ENCODE measurements at places on chromosomes 2 and 18.
A peak's percentile ranks its signal among the peaks of the same experiment; 100 is the strongest.

- no peak for DNase-seq
These were observed 74.1 kb downstream of the ATP8B1 start for GRCh38 chr18:57728941-57729511.

GRCh38 chr2:207165121-207166038 lies at the start of gene KLF7:
KLF7 (minus strand) TSS chr2:207165948; CDS start chr2:207165568, 380 bp downstream.
- peak; percentile 65 for DNase-seq

DNA sequence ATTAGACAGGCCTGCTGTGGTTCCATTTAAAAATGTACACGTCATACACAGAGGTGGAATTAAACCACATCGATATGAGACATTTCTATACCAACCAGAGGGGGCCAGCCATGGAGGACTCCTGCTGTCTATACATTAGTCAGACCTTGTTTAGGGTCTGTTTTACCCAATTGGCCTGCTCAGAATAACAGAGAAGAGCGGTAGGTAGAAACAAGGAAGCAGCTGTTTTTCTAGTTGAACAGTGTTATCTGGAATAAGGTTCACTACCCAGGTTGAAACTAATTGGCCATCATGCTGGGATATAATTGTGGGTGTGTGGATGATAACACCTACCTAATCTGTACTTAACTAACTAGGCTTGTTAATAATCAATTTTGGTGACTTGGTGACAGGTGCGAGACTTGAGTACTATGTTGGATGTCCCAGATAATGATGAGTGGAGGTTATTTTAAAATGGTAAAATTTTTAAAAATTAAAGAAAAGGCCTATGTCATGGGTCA lies 47.5 kb downstream of the RHBDD1 start:
- DNase-seq: no peak

DNA sequence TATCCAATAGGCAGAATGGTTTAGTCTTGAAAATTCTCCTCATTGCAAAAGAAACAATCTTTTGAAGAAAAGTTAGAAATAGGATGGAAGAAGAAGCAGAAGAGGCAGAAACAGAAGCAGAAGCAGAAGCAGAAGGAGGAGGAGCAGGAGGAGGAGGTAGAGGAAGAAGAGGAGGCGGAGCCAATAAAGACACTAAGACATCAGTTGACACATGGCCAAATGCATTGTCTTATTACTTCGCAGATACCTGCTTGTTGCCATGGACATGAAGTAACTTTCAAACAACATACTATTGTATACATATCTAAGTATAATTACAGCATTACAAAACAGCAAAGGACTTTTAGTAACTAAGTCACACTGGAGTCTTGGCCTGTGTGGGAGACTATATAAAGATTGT lies 606.3 kb downstream of the METTL4 start:
- no peak for DNase-seq

GRCh38 chr2:178074123-178075005 lies 1.8 kb upstream of the PDE11A start:
- no peak for DNase-seq

DNA sequence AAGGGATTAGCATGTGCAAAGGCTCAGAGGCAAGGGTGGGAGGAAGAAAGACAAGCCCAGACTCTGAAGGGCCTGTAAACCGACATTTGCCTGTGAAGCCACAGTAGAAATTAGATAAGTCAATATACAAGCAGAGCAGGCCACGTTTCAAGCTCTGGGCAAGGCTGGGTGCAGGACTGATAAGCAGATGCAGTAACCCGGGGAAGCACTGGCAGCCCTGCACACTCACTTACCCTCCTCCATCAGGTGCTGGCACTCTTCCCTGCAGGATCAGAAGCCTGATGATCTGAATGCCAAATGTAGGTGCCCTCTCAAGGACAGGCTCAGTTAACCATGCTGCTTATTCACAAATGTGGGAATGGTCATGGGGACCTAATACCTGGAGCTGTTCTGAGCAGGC lies 46.3 kb upstream of the RAB12 start:
- DNase-seq: no peak

GRCh38 chr18:63259567-63260379 lies 59.8 kb downstream of the BCL2 start:
- no peak for DNase-seq

GRCh38 chr2:134718817-134719814 lies at the start of gene TMEM163:
TMEM163 (minus strand) TSS chr2:134719000.
- DNase-seq: peak; percentile 69

- DNase-seq: peak; percentile 75
These were observed 742 bp downstream of the PXDN start for GRCh38 chr2:1743396-1744150.

- DNase-seq: no peak
These were observed 103.9 kb downstream of the VIT start for GRCh38 chr2:36800381-36800780.

GRCh38 chr2:166784296-166784946 lies 103.9 kb upstream of the XIRP2 start:
- no peak for DNase-seq

GRCh38 chr2:146451972-146452371 lies 1392.9 kb upstream of the ACVR2A start:
- DNase-seq: no peak

DNA sequence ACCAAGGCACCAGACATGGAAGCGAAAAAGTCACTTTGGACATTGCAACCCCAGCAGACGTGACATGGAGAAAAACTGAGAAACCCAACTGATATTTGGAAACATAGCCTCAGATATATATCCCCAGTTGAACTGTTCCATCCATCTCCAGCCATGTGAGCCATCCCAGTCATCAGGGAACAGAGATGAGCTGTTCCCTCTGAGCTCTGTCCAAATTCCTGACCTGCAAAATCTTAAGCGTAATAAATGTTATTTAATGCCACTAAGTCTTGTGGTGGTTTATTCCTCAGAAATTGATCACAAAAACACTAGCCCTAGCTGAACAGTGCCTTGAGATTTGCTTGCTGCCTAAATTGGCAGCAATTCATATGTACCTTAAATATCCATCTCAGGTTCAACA lies 182.8 kb downstream of the NRP2 start:
- no peak for DNase-seq

DNA sequence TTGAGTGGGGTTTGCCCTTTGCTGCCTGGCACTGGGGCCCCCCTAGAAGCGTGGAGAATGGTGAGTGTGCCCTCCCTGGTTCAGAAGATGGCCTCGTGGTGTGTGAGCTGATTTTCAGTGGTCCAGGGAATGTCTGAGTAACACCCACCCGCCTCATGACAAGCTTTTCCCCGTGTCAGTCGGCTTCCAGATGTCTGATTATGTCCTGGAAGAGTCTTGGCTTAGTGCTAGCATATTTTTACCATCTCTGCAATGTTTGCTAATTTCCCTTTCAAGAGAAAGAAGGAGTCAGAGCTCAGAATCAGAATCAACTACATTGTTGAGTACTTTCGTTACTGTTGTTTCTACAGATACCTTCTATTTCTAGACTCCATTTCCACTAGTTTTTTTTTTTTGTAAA lies 214.7 kb downstream of the SEPTIN10 start:
- DNase-seq: no peak

GRCh38 chr2:148764815-148765214 lies 110.2 kb upstream of the KIF5C start:
- no peak for DNase-seq

DNA sequence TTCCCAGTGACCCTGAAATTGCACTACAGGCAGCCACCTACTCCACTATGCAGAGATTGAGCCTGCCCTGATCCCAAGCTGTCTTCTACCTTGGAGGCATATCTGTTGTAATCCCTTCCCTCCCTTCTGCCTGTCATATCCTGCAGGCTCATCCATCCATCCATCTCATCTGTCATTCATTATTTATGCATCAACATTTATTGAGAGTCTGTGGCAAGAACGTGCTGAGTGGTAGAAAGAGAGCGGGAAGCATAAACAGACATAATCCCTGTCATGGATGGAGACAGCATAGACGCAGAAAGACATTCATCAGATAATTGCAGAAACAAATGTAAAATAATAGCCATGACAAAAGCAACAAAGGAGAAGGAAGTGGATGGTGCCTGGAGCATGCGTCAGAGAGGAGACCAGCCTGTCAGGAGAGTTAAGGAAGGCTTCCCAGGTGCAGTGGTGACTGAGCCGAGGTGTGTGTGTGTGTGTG lies 110.7 kb upstream of the STPG4 start:
- DNase-seq: no peak

- no peak for DNase-seq
These were observed 107.7 kb downstream of the HDAC4 start for GRCh38 chr2:239292959-239293774.

GRCh38 chr2:211085056-211085680 lies 528.8 kb downstream of the CPS1 start:
- no peak for DNase-seq

GRCh38 chr2:16870491-16871076 lies 204.9 kb upstream of the CYRIA start:
- DNase-seq: no peak

DNA sequence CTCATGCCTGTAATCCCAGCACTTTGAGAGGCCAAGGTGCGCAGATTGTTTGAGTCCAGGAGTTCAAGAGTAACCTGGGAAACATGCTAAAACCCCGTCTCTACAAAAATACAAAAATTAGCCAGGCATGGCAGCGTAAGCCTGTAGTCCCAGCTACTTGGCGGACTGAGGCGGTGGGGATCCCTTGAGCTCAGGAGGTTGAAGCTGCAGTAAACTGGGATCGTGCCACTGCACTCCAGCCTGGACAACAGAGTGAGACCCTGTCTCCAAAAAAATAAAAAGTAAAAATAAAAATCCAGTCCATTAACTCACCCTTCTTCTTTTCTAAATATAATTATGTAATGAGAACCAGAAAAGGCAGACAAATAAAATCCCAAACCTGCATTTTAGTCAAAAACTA lies 8.2 kb downstream of the BAZ2B start:
- no peak for DNase-seq

DNA sequence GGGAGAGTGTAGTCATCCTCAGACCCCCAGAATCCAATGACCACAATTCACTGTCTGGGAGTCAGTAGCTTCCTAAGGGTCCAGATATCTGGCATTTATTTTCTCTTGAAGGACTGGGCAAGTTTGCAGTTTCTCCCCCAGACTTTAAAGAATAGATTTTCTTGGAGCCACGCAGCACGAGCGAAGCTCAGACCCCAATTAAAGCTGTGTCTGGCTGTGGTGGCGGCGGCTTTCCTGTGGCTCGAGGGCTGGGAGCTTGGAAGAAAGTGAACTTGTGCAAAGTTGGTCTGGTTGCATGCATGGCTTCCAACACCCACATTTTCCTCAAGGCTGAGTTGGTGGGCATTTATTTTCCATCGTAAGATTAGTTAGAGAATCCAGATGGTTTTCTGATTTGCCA lies 105.0 kb downstream of the ACKR3 start:
- DNase-seq: peak; percentile 24

DNA sequence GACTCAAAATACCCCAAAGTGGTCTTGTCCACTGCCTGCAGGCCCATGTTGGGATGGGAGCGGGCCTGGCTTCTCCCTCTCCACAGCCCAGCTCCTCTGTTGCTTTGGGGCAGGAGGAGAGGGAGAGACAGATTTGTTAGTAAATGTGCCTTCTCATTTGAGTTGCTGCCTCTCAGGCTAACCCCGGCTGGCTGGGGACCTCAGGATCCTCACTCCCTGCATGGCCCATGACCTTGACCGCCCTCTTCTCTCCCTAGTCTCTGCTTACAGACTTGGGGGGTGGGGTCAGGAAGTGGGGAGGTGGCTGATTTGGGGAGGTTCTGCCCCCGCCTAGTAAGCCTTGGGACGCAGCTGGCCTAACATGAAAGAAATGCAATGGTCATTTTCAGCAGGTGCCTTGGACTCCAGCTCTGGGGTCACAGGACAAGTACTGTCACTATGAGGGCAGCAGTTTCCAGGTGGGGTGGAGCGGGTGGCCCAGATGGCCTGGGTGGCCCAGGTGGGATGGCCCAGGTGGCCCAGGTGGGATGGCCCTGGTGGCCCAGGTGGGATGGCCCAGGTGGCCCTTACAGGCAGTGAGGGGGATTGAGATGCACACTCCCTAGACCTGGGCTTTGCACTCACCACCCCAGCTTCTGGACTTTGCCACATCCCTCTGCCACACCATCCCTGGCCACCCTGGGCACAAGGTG lies 24.1 kb downstream of the HJURP start:
- DNase-seq: peak; percentile 39

DNA sequence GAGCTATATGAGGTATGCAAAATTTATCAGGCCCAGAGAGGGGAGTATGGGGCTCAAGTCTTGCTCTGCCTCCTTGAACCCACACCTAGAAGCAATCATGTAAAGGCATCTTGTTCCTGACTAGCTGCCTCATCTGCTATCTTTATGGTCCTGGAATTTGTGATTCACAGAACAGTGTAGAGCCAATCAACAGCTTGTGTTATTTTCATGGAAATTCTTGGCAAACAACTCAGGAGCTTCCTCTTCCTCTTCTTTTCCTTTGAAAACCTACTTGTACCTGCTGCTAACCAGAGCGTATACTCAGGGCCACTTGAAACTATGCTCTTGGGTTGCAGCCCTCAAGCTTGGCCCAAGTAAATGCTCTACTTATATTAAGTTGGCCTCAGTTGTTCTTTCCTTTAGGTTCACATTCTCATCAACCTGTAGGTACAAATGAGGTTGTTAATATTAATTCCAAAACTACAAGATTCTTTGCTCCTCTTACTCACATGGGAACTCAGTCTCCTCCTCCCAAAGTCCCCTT lies 3.5 kb upstream of the NOSTRIN start:
- DNase-seq: no peak

DNA sequence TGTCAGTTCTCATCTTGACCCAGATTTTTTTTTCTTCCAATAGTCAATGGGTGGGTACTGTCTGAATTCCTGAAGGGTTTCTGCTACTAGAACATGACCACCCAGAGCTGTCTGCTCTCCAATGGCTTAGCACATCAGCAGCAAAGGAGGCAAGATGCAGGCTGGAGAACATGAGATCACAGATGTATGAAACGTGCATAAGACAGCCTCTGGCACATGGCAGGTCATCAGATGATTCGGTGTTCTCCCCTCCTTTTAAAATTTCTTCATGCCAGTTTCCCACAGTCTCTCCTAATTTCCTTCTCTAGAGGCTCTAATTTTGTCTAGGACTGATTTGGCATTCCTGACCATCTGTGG lies 359.3 kb upstream of the TNP1 start:
- no peak for DNase-seq
